ENCODE measurements at places on chromosomes 12 and 14.
A peak's percentile ranks its signal among the peaks of the same experiment; 100 is the strongest.

DNA sequence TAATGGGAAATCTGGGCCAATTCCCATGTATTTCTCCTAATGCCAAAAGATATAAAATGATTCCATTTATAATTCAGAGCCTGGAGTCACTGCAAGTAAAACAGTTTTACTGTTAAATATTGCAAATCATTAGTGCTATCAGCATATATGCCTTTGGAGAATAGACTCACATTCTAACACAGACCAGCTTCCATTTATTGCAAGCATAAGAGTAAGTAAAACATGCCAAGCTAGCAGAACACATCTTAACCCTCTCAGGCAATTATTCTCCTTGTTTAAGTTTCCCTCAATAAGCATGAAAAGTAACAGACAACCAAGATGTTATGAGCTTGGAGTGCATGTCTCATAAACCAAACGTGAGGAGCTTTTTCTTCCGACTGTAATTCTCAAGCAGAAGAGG is 173.9 kb upstream of the GRIP1 start:
- no peak for DNase-seq

GRCh38 chr12:53624956-53625355 is 1.2 kb downstream of the ATF7 start:
- no peak for DNase-seq

DNA sequence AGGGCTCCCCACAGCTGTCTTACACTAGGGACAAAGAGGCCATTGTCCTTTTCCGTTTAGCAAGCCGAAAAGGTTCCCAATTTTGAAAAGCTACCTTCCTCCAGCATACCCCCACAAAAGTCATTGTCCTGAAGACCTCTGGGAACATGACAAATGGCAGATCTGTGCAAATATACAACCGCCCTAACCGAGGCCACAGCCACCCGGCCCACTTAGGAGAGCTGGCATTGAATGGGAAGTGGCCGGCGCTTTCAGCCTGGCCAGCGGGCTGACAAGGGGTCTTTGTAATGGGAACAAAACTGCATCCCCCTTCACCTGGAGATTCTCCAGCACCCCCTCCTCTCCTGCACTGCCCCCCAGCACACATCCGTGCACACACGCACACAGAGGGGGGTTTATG is 48.1 kb upstream of the VASH1 start:
- DNase-seq = no peak

DNA sequence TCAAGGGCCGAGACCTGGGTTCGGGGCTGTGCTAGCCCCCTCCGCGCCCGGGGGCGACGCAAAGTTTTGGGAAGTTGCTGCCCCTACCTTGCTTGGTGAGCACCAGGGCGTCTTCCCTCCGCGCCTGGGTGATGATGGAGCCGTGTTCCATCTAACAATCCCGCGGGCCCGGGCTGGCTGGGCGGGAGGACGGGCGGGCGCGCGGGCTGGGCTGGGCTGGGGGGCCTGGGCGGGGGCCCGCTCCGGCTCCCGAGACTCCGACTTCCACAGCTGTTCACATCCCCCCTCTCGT is 298 bp downstream of the CTDSP2 start:
- DNase-seq = no peak

DNA sequence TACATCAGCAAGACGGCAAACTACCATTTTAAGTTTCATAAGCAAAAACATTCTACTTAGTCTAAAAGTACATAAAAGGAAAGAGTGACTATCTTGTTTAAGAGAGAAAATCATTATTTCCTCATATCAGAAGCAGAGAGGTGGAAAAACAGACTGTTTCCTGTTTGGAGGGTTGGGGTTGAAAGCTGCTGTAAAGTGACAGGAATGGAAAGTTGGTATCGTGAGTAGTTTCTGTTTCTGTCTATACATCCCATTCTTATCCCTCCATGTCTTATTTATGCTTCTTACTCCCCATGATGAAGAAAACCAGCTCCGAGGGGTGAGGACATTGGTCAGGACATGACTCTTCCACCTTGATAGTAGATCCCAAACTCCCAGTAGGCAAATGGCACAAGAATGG is 216.5 kb downstream of the EGLN3 start:
- no peak for DNase-seq

DNA sequence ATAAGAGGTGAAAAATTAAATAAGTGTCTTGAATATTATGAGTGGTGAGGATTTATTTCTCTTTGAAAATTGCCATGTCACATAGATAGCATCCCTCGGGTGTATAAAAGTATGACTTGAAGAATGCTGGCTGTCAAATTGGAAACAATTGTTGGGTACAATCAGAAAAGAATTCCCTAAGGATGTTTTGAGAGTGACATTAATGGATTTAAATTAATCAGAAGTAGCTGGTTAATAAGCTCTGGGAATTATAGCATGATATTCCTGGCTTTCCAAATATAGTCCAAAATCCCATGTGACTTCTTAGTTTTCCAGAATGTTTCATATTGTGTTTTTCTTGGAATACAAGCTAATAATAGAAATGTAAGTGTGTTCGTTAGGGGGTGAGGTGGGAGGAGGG is 196.5 kb downstream of the ANO4 start:
- no peak for DNase-seq

- peak; percentile 36 for DNase-seq
Observed at GRCh38 chr12:50626026-50626425, 121.2 kb downstream of the DIP2B start.

- peak; percentile 14 for DNase-seq
Observed at GRCh38 chr12:40672741-40673271, 19.4 kb upstream of the CNTN1 start.

DNA sequence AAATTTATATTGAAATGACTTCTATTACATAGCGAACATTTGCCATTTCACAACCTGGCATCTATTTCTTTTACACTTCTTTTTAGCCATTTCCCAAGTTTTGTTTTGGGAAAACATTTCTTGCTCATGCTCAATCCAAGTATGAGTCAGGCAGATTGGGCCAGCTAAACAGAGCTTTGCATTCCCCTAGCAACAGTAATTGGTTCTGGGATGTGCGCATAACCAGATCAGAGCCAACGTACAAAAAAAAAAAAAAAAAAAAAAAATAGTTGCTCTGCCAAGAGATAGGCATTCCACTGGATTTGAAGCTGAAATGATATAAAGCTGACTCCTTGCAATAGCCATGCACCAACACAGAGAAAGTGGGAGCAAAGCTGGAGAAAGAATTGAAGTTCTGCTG is 37.5 kb downstream of the PLCZ1 start:
- peak; percentile 79 for DNase-seq

DNA sequence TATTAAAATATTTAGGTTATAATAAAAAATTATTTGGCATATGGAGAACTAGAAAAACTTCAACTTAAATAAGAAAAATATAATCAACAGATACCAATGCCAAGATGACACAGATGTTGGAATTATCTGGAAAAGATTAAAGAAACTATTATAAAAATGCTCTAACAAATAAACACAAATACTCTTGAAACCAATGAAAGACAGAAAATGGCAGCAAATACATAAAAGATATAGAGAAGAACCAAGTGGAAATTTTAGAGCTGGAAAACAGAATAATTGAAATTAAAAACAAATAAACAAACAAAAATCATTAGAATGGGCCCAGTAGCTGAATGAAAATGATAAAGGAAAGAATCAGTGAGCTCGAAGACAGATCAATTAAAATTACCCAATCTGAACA is 5.1 kb upstream of the NELL2 start:
- DNase-seq = no peak

GRCh38 chr12:2449586-2449985 is 345.2 kb upstream of the FKBP4 start:
- DNase-seq = no peak

- peak; percentile 17 for DNase-seq
Observed at GRCh38 chr12:18861287-18861858, 123.5 kb downstream of the CAPZA3 start.

GRCh38 chr12:58066296-58066695 is 124.9 kb downstream of the ATP23 start:
- DNase-seq = peak; percentile 22

DNA sequence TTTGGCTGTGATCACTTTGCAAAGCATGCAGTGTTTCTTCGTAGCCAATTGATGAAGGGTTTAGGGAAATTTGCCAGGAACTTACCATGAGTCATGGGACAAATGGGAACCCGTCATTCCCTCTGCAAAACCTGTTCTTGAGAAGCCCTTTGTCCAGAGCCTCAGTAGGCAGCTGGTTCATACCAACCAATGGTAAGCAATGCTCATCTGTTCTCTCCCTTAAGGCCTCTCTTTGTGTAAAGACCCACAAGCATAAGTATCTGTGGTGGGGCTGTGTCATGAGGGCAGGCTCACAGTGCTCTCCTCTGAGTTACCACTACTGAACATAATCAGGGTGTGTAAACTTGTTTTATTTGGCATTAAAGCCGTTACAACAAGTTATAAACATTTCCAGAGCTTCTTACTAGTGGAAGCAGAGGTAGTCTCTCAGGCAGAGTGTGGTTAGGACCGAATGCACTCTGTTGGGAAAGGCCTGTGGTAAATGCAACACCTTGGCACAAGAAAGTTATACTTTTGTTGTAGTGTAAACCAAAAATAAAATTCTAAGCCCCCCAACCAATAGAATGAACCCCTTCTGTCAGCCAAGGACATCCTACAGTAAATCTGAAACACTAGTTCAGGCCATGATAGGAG is 119.8 kb downstream of the SINHCAF start:
- peak; percentile 82 for DNase-seq

- no peak for DNase-seq
Observed at GRCh38 chr12:50536831-50537537, 32.2 kb downstream of the DIP2B start.

DNA sequence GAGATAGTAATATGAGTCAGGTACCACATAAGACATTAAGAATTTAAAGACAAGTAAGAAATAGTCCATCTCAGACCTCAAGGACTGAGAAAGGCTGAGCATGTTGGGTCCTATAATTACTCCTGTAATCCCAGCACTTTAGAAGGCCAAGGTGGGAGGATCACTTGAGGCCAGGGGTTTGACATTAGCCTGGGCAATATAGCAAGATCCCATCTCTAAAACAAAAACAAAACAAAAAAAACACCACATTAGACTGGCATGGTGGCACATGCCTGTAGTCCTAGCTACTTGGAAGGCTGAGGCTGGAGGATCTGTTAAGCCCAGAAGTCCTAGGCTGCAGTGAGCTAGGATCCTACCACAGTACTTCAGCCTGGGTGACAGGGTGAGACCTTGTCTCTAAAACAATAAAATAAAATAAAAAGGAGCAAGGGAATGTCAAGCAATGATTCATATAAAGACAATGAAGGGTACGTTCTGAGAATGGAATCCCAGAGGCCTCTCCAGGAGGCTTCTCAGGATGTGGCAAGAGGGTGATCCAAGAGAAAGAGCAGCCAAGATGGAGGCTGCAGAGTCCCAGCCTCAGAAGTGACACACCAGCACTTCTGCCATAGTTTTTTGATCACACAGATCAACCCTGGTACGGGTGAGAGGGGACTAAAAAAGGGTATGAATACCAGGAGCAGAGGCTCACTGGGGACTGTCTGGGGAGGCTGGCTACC is 206.4 kb downstream of the CRADD start:
- DNase-seq = peak; percentile 89

- no peak for DNase-seq
Observed at GRCh38 chr12:68611806-68612160, 1.1 kb downstream of the RAP1B start.

DNA sequence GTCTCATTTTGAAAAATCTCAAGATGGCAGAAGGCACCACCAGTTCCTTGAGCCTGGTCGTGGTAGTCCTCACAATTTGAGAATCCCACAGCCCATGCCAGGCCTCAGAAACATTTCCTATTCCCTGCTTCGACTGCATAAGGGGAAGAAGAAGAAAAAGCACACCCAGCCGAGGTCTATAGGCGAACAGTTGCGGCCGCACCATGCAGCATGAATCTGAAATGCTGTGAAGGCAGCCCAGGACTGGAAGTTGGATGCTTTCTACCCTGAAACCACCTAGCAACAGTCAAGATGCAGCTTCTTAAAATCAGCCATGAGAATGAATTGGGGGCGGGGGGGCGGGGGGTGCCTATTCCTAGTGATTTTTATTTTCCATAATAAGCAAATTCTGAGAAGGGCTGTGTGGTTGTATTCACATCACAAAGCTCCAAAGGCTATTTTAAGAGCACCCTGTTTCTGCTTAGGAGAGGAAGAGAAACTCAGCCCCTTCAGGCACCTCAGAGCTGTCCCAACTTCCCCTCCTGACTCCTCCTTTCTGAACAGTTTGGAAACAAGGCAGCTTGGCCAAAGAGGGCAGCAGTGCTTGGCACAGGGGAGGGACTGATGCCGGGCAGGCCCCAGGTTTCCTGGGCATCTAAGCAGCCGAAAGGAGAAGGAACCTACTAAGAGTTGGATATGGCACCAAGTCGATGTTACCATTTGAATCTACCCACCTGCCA is 172.5 kb upstream of the FOXN3 start:
- DNase-seq = no peak

GRCh38 chr14:57575482-57575881 is 81.8 kb upstream of the CCDC198 start:
- DNase-seq = no peak

DNA sequence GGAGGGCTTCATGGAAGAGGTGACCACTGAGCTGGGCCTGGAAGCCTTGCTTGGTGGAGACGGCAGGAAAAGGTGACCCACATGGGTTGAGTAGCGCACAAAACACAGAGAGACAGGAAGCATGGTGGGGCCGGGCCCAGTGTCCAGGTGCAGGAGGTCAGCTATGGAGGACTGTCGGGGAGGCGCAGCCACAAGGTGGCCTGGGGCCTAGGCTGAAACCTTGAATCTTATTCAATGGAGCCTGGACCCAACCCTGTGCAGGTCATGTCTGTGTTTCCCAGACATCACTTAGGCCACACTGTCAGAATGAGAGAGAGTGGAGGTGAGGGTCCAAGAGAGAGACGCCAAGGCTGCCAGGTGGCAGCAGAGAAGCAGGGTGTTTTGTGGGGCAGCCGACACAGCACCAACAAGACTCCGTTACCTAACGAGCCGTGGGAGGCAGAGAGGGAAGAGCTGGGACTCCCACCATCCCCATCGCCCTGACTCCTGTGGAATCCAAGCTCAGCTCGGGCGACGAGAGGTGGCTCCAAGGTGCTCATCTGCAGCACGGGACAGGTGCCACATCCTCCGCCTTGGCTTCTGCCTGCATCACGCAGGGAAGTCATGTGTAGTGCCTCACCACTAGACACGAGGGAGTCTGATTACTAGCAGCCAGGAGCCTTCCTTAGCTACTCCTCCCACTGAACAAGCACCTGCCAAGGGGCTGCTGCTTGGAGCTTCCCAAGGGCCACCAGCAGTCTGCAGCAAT is 38.7 kb downstream of the DEGS2 start:
- no peak for DNase-seq

DNA sequence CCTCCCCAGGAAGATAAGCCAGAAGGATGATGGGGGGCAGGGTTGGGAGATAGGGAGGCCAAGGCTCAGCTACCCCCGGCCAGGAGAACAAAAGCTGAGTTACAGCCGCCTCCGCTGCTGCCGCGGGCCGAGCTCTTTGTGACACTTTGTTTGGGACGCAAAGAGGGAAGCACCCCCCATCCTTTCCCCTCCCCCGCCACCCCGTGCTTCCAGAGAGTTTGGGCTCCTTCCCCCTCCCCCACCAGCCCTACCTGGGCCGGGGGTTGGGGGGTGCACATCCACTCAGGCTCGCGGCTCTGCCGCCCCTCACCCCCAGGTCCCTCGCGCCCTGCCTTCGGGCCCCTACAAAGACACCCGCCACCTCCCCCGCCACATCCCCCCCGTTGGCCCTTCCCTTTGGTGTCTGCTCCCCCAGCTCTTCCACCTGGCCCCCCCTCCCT is 799 bp downstream of the ZNF219 start:
- no peak for DNase-seq

GRCh38 chr12:56387152-56387736 is 24.6 kb upstream of the APOF start:
- DNase-seq = peak; percentile 61

- no peak for DNase-seq
Observed at GRCh38 chr14:67610491-67610890, 9.2 kb upstream of the ARG2 start.
